Inflammatory macrophage treated with lipopolysaccharide for 4 hours (primary cell): ENCODE measurements at places on chromosomes 5 and 9.

GRCh38 chr5:12250454-12250853, 346.2 kb upstream of the CTNND2 start:
- no peak for DNase-seq

DNA sequence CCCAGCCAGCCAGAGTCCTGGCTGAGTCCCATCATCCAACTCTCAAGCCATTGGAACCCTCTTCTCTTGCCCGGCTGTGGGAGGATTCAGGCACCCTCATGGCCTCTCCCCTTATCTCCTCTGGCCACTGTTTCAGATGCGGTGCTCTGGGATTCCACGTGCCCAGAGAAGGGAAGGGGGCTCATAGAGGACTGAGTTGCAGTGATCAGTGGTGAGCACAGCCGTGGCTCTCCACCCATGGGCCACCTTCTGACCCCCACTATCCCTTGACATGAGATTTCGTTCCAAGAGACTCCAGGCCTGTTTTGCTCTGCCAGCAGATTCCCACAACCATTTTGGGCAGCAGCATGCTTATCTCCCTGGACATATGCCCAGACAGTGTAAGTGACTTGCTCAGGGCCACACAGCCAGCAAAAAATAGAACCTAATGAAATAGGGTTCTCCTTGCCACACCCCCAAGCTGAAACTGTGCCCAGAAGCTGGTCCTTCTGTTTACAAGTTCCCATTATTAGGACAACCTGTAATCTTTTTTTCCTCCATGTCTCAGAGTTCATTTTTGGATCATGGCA, 2.7 kb downstream of the GPX3 start:
- no peak for DNase-seq

DNA sequence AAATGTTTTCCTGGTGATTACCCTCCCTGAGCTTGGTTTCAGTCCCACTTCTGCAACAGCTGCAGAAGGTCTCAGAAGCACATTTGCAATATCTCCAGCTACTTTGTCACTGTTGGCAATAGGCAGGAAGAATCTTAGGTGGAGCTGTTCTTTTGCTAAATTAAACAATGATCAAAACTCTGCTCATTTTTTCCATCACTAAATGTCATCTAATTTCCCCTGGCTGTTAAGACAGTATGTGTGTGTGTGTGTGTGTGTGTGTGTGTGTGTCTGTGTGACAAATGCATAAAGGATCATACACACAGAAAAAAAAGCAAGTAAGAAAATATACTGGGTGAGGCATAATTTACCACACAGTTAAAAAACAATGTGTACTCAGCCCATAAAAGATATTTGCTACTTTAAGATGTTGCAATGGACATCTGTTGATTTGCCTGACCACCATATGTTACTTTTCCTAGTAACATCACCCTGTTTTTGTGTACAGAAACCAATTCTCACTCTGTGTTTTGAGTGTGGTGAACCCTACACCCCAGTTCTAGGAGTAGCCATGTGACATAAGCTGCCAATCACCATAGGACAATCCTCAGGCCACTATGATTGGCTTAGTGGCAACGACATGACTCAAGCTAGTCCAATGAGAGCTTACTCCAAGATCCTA, 572.6 kb upstream of the CLINT1 start:
- no peak for DNase-seq

DNA sequence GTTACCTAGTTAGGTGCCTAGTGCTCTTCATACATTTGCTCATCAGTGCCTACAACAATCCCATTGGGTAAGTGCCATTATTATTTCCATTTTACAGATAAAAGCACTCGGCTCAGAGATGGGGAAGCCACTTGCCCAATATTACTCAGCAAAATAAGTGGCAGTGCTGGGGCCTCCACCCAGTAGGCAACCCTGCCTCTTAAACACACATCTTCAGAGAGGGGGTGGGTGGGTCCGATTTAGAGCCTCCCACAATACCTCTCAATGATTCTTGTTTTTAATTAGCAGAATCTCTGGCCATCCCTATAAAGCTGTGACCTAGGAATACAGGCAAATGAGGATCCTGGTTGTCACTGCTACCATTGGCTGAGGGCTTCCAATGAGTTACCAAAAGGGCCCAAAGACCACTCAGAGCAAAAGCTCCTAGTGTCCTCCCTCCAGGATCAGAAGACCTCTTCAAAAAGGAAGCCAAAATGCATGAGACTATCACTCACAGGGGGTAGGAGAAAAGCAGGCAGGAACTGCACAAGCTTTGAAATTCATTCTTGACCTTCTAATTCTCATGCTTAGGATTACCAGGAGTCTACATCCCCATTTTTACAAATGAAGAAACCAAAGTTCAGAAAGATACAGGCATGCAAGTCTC, 36.1 kb upstream of the UBE2D2 start:
- DNase-seq = no peak

DNA sequence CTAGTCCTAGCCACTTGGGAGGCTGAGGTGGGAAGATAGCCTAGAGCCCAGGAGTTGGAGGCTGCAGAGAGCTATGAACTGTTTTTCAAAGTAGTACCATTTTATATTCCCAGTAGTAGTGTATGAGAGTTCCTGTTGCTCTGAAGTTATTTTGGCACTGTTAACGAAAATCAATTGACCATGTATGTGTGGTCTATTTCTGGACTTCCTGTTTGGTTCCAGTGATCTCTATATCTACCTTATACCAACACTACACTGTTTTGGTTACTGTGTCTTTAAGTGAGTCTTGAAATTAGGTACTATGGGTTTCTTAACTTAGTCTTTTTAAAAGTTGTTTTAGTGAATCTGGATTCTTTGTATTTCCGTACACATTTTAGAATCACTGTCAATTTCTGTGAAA, 13.6 kb downstream of the SLF1 start:
- DNase-seq = no peak

GRCh38 chr5:65702036-65702435, 19.9 kb downstream of the SGTB start:
- no peak for DNase-seq

DNA sequence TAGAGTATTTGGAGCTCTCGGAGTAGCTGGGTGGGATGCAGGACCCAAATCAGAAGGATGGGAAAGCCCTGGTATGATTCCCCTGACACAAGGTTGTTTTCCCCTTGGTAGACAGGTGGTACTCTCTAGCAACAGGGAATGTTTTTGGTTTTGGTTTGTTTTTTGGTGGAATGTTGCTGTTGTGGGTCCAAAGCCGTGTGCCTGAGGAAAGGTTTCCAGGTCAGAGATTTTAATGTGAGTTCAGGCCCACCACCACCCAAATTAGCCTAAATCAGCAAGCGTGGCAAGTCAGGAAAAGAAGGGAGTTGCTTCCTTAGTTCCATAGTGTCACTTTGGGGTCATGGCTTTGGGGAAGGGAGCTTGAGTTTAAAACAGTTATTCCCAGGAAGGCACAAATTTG, 385.5 kb downstream of the RAB3C start:
- DNase-seq = no peak
